HL-60 (cell line): ENCODE measurements at places on chromosomes 11 and 22.

DNA sequence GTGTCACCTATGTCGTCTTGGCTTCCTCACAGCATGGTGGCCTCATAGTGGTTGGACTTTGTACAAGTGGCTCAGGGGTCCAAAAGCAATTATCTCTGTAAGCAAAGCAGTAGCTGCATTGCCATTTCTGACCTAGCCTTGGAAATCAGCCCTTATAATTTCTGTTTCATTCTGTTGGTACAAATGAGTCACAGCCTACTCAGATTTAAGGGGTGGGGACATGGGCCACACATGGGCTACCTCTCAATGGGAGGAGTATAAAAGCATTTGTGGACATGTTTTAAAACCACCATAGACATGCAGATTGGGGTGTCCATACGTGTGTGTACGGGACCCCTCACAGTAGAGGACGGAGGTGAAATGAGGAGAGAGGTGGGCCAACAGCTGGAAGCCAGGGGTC is 41.6 kb downstream of the CHRDL2 start:
- no peak for DNase-seq

GRCh38 chr11:120715239-120715638 is 203.7 kb downstream of the GRIK4 start:
- DNase-seq = no peak

DNA sequence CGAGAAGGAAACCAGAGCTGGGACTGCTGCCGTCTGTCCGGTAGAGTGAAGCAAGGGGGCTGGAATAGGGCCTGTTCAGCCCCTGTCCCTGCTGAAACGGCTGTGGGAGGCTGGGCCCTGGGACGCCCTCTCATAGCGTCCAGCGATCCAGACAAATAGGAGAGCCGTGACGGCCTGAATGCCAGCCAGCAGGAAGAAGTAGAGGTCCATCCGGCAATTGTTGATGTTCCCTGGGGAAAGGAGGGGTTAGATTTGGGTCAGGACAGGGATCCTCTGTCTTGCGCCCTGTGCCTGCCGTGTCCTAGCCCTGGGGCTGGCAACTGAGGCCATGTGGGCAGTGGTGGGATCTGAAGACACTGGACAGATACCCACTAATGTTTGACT is 12.9 kb downstream of the TMEM132A start:
- no peak for DNase-seq

DNA sequence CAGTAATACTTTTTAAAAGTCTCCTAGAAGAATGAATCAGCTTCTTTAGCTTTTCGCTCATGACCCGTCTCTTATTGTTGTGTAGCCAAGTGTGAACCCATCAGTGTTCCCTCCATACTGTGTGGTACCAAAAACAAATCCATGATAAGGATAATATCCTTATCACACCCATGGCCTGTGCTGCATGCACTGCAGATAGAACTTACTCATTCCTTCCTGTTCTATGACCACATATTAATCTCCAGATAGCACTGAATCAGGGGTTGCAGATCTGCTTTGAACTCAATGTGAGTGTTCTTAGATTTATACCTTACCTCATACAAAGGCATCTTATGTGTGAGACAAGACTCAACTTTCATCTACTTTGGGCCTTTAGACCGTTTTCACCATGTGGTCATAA is 373.4 kb downstream of the JRKL start:
- DNase-seq = no peak

- DNase-seq = no peak
Measured at GRCh38 chr11:113182288-113182687, 132.1 kb upstream of the TTC12 start.

DNA sequence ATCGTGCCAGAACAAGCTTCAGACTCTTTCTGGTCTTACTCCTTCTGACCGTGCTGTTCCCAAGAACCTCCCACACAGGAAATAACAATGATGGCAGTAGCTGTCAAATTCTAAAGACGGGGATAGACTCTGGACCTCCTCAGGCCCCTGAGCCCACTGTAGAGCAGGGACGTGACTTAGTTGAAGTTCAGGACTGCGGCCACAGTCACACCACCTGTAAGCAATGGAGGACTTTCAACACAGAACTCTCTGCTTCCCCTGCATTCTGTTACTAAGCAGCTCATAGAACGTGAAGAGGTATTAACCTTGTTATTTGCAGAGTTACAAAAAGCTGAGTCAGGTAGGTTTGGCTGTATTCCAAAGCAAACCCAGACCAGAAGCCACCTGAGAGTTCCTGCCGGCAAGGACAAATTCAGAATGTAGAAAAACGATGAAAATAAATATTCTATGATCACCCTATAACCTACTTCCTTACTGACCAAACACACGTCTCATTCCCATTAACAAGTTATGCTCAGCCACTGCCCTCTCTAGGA is 12.7 kb downstream of the TMEM45B start:
- DNase-seq = no peak

- no peak for DNase-seq
Measured at GRCh38 chr11:8871171-8871775, 39.7 kb upstream of the AKIP1 start.

DNA sequence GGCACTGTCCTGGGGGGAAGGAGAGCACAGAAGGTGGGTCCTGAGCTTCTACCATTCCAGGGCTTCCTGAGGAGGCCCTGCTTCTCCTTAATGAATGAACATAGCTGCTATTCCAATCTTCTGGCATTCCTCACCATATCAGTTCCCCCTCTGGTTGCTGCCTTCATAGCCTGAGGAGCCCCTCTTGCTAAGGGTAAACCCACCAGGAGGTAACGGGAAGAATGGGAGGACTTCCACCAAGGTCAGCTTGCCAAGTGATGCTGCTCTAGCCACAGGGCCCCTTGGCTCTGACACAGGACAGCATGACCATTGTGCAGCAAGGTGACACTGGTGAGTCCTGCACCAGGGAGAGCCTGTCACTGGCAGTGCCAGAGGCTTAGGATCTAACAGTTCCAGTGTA is 1022.5 kb downstream of the TBC1D22A start:
- DNase-seq = no peak

GRCh38 chr22:32994041-32994830 is 63.9 kb downstream of the SYN3 start:
- DNase-seq = no peak

DNA sequence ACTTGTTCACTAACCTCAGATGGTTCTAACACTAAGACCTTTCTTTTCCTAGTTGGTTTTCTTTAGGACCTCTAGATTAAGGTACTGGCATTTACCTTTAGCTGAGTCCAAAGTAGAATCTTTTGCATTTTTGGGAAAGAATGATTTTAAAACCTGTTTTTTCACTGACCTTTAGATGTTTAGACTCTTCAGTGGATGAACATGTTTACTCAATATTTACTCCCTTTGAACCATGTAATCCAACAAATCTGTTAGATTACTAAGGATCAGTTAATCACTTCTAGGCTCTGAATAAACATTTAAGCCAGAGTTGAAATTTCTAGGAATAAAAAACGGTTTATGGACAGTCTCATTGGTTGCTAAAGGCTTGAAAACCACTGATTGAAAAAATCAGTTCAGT is 6.2 kb downstream of the TMEM135 start:
- DNase-seq = no peak

DNA sequence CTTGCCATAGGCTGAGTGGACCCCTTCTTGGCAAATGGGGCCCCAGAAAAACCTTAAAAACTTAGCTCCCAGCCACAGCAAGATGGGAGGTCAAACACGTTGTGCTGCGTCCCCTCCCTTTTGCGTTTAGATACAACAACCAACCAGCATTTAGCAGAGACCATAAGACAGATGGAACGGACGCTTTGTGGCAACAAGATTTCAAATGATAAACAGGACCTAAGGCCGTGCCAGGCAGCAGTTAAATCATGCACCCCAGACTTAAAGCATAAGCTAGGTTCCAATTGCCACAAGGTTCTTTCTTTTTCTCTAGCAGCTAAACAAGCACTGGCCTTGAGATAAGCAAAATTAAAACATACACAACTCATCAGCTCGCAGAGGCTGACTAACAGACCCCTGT is 39.4 kb upstream of the NTM start:
- no peak for DNase-seq

DNA sequence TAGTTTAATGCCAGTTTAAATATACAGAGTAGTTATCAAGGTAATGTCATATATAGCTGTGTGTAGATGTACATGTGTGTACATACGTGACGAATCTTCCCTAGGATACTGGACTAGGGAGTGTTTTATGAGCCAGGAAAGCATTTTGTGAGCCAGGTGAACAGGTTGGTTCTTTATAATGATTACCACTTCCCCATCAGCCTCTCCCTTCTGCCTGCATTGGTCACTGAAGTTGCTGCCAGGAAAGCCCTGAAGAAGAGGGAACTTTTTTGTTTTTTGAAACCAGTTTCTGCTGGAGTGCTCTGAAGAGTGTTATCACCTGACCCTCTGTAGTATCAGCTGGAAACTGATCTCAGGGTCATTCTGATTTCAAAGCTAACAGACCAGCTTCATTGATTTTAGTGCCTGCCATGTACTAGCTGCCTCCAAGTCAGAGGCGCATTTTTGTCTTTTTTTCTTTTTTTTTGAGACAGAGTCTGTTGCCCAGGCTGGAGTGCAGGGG is 14.2 kb upstream of the ST14 start:
- DNase-seq = no peak

DNA sequence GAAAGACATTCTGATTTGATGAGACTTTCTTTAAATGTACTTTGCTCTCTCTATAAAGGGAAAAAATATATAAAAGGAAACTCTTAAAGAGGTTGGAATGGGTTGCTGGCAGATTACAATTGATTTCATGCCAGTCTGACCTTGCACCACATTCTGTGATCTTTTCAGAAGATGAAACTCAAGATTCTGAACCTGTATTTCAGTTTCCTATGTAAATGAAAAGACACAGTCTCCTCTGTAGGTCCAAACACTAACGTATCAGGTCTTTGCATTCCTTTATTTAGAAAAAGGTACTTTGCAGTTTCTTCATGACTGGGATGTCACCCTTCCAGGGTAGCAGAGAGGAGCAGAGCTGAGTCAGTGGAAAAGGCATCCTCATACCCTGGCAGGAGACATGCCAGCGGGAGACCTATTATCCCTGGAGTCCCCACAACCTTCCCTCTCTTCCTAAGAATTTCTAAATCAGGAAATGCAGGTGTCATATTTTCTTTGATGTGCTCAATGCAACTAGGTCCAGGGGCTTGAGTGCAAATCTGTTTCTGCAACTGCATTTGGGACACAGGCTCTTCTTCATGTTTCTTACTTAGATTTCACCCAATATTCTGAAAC is 282.6 kb downstream of the CADM1 start:
- DNase-seq = no peak

GRCh38 chr22:28627791-28628190 is 51.8 kb downstream of the TTC28 start:
- no peak for DNase-seq

GRCh38 chr11:26333906-26334305 is 2.0 kb downstream of the ANO3 start:
- no peak for DNase-seq

- DNase-seq = no peak
Measured at GRCh38 chr11:78791254-78791653, 216.6 kb upstream of the NARS2 start.

- no peak for DNase-seq
Measured at GRCh38 chr11:99148352-99148751, 127.6 kb downstream of the CNTN5 start.

GRCh38 chr11:130609121-130610035 is 160.9 kb downstream of the ADAMTS15 start:
- no peak for DNase-seq

GRCh38 chr22:31271026-31271425 is 21.3 kb downstream of the PIK3IP1 start:
- no peak for DNase-seq

DNA sequence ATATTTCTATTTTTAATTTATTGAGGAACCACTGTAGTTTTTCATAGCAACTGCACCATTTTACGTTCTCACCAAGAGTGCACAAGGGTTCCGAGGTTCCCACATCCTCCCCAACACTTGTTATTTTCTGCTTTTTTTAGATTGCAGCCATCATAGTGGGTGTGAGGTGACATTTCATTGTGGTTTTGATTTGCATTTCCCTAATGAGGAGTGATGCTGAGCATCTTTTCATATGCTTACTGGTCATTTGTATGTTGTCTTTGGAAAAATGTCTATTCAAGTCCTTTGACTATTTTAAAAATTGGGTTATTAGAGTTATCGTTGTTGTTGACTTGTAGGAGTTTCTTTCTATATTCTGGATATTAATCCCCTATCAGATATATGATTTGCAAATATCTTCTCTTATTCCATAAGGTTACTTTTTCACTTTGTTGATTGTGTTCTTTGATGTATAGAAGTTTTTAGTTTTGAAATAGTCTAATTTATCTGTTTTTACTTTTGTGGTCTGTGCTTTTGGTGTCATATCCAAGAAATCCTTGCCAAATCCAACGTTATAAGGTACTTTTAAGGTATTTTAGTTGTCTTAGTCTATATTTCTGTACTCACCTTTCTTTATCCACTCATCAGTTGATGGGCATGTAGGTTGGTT is 9.0 kb downstream of the NEAT1 start:
- no peak for DNase-seq

DNA sequence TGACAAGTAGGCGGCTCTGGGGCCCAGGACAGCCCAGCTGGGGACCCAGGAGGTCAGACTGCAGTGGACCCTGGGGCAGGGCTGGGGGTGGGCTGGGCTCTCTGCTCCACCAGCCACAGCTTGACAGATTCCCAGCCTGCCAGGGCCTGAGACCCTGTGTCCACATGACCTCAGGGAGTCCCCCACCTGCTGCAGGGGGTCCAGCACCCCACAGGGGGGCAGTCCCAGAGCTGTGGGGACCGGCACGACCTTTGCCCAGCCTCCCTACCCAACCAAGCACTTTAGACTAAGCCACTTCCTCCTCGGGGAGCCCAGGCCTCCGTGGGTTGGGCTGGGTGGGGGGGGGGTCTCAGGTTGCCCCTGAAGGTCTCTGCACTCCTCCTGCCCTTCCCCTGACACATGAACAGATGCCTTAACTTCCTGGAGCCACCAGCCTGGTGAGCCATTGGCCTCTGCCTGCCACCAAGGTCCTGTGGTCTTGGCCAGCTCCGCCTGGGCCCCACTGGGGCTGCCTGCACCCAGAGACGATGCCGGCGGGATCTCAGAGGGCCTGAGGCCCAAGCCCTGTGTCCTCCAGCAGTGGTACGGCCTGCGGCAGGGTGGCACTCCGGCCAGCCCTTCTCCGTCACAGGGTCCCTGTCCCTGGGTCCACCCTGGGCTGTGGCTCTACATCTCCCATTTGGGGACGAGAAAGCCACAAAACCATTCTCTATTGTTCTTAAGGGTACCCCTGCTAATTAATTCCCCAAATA is 3.4 kb downstream of the CCDC188 start:
- no peak for DNase-seq

GRCh38 chr22:46085828-46086576 is 64.3 kb upstream of the PPARA start:
- no peak for DNase-seq

GRCh38 chr11:105937738-105938137 is 84.3 kb downstream of the MSANTD4 start:
- DNase-seq = no peak

DNA sequence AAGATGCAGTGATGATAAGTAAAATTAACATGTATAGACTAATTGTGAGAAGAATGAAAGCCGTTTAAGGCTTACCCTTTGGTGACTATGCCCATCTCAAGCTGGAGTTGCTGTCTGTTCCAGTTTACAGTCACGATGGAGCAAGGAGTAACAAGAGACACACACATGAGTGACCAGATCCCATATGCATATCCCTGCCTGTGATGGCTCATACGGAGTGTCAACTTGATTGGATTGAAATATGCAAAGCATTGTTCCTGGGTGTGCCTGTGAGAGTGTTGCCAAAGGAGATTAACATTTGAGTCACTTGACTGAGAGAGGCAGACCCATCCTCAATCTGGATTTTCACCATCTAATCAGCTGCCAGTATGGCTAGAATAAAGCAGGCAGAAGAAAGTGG is 786.8 kb downstream of the FAM181B start:
- DNase-seq = no peak

- DNase-seq = no peak
Measured at GRCh38 chr22:43478621-43479300, 66.9 kb downstream of the MPPED1 start.

- no peak for DNase-seq
Measured at GRCh38 chr11:74583024-74583624, 9.3 kb upstream of the POLD3 start.
